Activated T-helper 17 cell treated with anti-CD3 and anti-CD28 coated beads, Interleukin-2, amount 50 U/mL, for 72 hours (primary cell): ENCODE measurements at places on chromosomes 7 and 10.

GRCh38 chr10:6014241-6014761, 37.0 kb upstream of the IL15RA start:
- peak; percentile 71 for ATAC-seq

DNA sequence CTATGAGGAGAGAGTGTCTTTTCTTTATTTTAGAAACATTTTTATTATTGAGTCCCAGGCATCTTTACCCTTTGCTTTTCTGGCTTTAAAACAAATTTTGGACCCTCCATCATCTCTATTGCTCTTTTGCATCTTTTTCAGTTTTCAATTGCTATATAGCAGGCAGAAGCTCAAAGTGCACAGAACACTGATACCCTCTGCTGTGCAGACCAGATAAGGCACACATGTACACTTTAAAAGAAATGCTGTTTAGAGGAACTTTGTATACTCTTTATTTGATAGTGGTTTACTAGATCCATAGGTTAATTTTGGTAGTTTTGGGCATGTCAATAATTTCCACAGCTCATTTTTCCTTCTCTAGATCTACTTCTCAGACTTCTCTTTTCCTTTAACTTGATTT, 324.2 kb downstream of the SH2D4B start:
- no peak for ATAC-seq

DNA sequence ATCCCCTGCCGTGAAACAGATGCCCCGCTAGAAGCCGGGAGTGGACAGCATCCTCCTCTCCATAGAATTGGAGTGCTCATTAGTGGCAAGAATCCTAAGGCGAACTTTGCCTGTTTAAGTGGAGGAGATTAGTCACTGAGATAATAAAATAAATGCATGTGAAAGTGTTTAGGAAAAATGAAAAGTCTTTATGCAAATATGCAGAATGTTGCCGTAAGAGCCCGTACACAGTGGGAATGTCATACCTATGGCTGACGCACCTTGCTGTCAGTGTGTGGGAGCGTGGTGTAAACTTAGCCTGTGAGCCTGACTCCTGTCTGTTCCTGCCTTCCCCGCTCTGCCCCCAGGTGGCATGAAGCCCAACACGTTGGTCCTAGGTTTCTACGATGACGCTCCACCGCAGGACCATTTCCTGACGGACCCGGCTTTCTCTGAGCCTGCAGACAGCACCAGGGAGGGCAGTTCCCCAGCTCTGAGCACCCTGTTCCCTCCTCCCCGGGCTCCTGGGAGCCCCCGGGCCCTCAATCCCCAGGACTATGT, 1.7 kb upstream of the TRIP6 start:
- ATAC-seq = no peak

GRCh38 chr10:116272440-116273283, at the start of gene GFRA1:
Gene GFRA1 (minus strand): TSS chr10:116273206. CDS start chr10:116272029, 1,177 bp downstream.
- ATAC-seq = no peak

- no peak for ATAC-seq
These were observed 30.4 kb upstream of the RSU1 start for GRCh38 chr10:16847644-16848043.

DNA sequence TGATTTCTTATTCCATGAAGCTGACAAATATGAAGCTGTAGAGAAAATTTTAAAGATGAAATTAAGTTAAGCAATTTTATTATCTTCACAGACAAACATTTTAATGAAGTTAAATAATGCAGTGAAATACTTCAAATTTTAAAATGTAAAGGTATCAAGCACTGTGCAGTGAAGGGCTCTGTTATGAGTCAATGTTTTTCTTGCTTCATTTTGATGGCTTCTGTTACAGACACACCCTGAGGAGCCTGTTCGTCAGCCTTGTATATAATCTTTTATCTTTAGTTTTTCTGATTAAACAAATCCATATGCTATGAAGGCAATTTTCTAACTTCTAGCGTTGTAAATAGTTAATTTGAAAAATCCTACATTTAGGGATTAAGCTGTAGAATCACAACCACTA, 18.5 kb downstream of the VSTM2A start:
- ATAC-seq = no peak

- no peak for ATAC-seq
These were observed 5.8 kb upstream of the GFRA1 start for GRCh38 chr10:116278846-116279245.

DNA sequence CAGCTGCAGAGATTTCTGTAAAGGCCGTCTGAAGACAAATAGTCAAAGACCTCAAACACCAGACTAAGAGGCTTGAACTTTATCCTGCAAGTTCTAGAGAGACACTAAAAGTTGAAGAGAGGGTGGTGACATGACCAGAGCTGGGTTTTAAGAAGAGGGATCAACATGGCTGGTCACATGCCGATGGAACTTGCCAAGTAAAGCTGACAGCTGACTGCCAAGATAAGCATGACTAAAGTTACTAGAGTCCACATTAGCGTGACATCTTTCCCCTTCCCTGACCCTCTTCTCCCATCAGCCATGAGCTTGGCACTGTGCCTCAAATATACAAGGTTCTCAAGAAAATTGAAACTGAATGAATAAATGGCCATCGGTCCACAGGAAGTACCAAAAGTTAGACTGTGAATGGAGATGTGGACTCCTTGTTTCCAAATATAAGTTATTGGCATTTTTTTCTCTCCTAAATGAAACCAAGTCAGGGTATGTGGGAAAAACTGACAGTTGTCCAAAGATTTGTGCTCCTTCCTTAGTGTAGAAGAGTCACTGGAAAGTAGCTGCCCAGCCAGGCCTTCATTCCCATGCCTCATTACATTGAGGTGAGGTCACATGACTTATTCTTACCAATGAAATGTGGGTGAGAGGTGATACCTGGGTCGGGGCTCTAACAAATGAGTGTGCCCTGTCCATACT, 24.5 kb downstream of the XPNPEP1 start:
- no peak for ATAC-seq

GRCh38 chr10:63008491-63008890, 124.6 kb upstream of the NRBF2 start:
- ATAC-seq = no peak

DNA sequence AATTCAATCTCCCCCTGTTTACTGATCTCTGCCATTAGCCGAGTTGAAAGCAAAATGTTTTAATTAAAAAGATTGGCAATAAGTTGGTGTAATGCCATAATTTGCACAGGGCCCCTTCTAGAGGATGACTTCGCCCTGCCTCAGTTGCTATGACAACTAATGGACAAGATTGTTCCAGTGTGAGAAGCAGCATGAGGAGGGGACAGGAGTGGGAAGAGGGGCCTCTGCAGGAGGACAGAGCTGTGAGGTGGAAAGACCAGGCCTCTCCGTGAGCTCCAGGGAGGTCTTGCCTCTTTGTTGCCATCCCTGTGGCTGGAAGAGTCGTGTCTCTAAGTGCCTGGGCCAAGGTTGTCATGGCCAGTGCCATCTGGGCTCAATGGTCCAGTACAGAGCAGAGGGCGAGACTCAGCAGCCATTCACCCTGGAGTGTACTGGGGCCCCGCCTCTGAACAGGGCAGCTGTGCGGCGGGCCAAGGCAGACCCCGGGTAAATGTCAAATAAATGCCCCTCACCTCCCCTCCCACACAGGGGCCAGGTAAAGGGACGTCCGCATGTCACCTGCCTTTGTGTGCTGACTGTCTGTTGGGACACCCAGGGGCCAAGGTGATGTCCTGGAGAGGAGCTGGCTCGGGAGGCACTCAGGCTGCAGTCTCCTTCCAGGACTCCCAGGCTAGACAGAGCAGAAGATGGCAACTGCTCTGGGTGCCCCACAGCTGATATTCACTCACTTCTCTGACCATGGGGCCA, 97.0 kb upstream of the RET start:
- no peak for ATAC-seq

DNA sequence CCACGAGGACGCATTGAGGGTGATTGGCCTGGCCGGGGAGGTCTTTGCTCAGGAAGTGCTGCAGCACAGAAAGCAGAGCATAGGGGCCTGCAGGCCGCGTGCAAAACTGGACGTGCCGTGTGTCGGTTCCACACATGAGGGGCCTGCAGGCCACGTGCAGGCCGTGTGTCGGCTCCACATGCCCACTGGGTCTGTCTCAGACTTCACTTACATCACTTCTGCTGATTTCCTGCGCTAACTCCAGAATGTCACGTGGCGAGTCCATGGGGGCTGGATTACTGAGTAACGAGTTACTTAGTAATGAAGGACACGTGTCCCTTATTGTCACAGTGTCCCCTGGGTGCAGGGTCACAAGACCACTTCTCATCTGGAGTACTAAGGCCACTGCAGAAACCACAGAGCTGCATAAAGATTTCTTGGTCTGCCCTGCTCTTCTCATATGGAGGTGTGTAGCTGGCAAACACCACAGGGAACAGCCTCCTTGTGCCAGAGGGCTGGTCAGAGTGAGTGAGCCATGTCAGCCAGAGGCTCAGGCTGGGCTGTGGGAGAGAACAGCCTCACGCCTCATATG, 60.8 kb downstream of the GDI2 start:
- ATAC-seq = no peak

DNA sequence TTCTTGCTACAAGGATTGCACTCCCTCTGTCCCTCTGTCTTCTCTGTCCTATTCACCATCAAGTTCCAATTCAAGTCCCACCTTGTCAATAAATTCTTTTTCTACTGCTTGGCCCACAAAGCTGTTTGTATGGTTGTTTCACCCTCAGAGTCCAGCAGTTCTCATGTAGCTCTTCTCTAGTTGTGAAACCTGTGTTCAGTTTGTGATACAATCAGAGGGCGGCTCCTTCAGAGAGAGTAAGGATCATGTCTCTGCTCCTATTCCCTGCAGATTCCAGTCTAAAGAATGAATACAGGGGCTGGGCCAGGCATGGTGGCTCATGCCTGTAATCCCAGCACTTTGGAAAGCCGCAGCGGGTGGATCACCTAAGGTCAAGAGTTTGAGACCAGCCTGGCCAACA, 126.6 kb upstream of the BET1 start:
- ATAC-seq = no peak

DNA sequence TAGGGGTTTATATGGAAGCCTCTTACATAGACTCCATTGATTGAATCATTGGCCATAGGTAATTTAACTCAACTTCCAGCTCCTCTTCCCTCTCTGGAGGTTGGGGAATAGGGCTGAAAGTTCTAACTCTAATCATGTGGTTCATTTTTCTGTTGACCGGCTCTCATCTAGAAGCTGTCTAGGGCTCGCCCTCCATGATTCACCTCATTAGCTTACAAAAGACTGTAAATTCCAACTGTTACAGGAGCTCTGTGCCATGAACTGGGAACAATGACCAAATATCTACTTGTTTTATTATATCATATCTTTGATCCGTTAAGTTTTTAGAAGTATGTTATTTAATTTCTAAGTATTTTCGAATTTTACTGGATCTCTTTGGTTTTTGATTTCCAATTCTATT, 263.0 kb downstream of the TCF7L2 start:
- ATAC-seq = no peak

GRCh38 chr10:3045471-3046209, 21.7 kb upstream of the PFKP start:
- peak; percentile 61 for ATAC-seq

DNA sequence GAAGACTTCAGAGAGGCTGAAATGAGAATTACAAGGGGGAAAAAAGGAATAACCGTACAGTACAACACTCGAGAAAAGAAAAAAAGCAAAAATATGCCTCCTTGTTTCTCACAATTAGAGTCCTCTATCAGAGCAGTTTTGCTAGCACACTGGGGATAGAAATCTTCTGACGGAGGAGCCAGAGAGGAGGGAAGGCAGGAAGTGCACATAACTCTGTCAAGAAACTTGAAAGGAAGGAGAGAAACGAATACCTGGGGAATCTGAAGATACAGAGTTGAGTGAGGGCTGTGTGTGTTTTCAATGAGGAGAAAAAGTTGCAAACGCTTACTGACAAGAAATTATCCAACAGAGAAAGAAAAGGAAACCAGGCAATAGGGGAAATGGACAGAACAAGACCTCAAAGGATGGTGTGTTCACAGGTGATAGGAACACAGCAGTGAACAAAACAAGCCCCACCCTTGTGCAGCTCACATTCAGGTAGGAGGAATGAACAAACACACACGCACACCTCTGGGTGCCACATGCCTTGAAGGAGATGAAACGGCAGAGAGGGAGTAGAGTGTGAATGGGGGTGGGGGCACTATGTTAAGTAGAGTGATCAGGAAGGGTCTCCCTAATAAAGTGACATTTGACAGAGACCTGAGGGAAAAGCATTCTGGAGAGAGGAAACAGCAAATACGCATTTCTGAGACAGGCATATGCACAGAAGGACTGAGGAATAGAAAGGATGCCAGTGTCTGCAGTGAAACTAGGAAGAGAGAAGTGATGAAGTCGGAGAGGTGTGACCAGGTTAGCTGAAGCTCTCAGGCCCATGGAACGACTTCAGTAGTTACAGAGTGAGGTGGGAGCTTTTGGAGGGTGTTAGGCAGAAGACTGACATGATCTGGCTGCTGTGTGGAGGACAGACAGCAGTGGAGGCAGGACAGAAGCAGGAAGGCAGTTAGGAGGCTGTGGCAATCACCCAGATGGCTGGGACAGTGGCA, 46.7 kb upstream of the SPOCK2 start:
- peak; percentile 8 for ATAC-seq

GRCh38 chr10:132508581-132509443, 28.8 kb upstream of the INPP5A start:
- ATAC-seq = no peak

DNA sequence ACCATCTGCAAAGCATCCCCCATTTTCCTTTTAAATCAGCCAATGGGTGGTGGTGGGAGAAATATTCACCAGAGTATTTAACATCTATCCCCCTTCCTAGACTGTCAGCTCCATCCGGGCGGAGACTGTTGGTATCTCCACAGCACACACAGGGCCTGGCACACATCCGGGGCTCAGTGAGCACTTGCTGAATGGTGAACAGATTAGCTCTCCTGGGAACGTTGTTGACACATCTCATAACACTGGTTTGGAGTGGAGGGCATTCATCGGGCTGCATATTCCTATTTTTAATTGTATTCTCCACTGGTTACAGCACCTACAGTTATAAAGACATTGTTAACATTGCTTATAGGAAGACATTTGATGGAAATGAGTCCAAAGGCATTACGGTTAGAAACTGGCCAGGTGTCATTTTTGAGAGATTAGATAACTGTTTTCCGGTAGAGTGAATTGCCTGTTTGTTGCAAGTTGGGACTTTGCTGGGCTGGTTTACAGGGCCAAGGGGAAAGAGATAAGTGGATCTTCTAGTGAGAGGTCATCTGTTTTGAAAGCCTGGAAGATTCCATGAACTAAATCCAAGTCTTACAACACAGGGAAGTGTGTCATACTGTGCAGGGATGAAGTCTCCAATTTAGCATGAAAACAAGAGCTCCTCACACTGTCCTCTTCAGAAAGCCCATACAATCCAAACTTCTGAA, 101.8 kb downstream of the EGFR start:
- no peak for ATAC-seq

GRCh38 chr10:34280599-34281374, 534.3 kb downstream of the PARD3 start:
- peak; percentile 80 for ATAC-seq

DNA sequence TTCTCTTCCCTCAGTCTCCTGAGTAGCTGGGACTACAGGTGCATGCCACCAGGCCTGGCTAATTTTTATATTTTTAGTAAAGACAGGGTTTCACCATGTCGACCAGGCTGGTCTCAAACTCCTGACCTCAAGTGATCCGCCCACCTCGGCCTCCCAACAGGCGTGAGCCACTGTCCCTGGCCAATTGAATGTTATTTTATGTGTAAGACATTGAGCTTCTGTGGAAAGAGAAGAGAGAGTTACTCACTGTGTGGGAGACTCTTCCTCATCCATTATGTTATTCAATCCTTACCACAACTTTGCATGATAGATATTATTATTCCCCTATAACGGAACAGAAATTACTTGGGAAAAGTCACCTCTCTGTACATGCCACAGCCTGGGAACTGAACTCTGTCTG, 32.6 kb upstream of the MXI1 start:
- ATAC-seq = no peak
